Activated CD8-positive, alpha-beta memory T cell treated with anti-CD3 and anti-CD28 coated beads for 1 hour (primary cell): ENCODE measurements at places on chromosomes 1 and 21.

- no peak for DNase-seq
Measured at GRCh38 chr1:51628715-51629590, 12.1 kb downstream of the OSBPL9 start.

DNA sequence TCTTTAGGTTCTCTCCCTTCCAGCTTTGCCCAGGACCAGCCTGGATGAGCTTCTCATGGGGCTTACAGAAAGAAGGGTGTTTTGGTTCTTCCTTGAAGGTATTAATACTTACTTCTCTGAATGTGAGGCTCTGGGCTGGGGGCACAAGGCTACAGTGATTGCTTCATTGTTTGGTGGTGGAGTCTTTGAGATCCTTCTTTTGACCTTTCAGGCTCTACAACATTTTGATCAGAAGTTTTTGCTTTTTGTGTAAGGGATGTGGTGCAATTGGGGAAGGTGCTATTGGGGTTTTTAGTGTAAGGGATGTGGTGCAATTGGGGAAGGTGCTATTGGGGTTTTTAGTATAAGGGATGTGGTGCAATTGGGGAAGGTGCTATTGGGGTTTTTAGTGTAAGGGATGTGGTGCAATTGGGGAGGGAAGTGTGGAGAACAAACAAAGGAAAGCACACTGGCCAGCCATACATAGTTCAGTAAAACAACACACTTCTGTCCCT lies 103.6 kb upstream of the IVNS1ABP start:
- no peak for DNase-seq

DNA sequence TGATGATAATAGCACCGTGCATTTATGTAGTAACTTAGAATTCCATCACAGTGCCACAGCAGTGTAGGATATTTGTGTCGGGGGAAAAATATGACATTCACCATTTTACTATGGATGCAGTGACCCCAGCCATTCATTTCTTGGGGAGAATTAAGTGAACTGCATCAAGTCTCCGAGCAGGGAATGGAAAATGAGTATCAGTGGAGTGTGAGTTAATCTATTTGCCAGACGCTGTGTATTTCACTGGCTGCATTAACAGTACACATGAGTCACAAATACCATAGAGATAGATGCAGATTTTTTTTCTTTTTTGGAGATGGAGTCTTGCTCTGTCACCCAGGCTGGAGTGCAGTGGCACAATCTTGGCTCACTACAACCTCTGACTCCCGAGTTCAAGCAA lies 33.8 kb upstream of the SLC45A1 start:
- no peak for DNase-seq

GRCh38 chr21:44931501-44932407 lies 8.1 kb upstream of the SLX9 start:
- no peak for DNase-seq

DNA sequence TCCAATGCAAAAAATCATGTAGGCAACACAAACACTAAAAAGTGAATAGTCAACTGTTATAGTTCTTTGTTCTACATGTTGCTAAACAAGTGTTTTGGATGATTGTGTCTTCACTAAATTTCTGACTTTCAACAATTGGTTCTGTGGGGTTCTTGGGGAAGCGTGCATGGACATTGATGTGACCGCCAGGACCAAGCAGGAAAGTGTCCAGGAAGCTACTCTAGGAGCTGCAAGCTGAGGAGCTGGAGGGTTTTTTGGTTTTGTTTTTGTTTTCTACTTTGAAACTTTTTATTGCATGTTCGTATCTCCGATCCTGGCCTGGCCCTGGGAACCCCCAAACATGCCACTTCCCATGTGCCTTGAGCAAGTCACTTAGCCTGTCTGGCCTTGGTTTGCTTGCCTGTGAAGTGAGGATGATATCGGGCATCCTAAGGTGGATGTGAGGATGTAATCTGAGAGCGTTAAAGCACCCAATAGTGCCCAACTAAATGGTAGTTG lies 8.0 kb downstream of the TMPRSS3 start:
- no peak for DNase-seq

DNA sequence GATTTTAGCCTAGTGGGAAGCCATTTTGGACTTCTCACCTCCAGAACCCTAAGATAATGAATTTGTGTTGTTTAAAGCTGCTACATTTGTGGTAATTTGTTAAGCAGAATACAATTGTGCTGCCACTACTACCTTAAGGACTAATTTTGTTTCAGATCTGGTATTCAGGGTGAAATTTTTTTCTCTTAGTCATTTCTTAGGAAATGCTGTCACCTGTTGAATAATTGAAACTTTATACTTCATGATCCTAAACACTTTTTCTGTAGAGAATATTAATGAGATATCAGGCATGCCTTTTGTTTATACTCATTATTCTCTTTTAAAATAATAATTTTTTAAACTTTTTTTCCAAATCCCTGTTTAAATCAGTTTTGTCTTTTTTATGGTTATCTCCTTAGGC lies 246.8 kb downstream of the TGFB2 start:
- no peak for DNase-seq

- DNase-seq = no peak
Measured at GRCh38 chr1:109885589-109885988, 25.1 kb upstream of the CSF1 start.

DNA sequence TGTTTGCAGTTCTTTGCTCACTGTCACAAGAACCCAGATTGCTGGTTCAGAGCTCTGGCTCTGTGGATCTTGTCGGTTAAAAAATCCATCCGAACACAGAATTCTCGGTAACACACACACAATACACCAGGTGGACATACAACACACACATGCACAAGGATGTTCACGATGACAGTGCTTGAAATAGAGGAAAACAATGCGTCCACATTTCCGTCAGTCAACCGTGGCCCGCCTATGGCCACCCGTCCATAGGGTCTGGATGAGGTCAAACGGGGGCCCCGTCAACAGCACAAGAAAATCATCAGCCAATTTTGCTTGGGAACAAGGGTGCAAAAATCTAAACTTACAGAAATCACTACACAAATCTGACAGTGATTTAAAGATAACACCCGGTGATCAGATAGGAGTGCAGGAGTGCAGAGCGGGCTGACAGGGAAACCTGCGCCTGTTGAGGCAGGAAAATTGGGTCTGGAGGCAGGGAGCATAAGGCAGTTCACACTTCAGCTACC lies 50.4 kb upstream of the SLC19A1 start:
- DNase-seq = no peak

DNA sequence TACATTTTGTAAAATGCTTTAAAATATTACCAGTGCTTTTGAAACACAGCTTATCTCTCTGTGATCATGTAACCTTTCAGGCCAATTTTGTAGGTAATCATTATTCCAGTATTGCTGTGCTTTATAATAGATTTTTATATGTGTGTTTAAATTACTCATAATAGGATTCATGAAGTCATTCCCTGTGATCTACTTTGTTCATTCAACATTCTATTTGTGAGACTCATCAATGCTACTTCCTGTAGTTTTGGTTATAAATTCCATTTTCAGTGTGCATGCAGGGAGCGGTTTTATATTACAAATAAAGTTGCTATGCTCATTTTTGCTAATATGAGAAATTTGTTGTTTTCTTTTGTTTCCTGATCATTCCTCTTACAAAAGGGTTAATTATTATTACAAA lies 4.1 kb upstream of the OR2M5 start:
- no peak for DNase-seq

DNA sequence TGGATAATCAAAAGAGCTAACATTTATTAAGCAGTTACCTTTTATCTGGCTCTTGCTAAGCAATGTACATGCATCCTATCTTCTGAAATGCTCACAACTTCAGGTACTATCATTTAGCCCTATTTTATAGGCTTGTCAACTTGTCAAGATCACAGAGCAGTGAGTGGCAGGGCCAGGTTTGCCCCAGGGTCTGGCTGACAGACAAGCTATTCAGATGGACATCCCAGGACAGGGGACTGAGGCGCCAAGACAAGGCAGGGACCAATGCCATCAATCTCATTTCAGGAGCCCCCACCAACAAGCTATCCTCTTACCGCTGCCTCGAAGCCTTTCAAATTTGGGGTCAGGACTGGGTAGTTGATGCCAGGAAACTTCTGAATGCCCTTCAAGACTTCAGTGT lies 8.9 kb downstream of the HMGCL start:
- DNase-seq = no peak

- no peak for DNase-seq
Measured at GRCh38 chr1:219387211-219387610, 213.5 kb downstream of the LYPLAL1 start.

- DNase-seq = no peak
Measured at GRCh38 chr21:33114276-33114675, 44.3 kb downstream of the OLIG1 start.

GRCh38 chr21:45829668-45830067 lies 151.9 kb upstream of the COL6A1 start:
- DNase-seq = no peak

- DNase-seq = no peak
Measured at GRCh38 chr1:11649624-11650330, 4.5 kb downstream of the FBXO2 start.

GRCh38 chr1:25643929-25644328 lies 27.3 kb downstream of the MAN1C1 start:
- DNase-seq = no peak

- DNase-seq = no peak
Measured at GRCh38 chr1:11413986-11414391, 65.0 kb upstream of the DISP3 start.

GRCh38 chr1:3896396-3897000 lies 3.6 kb downstream of the C1orf174 start:
- DNase-seq = no peak

DNA sequence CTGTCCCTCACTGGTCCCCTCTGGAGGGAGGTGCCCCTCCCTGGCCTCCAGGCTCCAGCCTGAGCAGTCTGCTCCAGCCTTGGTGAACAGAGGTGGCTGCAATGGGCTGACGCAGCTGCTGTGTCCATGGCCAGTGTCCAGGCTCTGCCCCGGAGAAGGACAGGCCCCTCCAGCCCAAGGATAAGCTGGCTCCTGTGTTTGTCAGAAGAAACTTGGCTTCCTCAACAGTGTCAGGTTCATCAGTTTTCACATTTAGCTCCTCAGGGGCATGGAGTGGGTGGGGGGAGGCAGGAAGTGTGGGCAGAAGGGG lies 402.8 kb downstream of the MATN1 start:
- no peak for DNase-seq

DNA sequence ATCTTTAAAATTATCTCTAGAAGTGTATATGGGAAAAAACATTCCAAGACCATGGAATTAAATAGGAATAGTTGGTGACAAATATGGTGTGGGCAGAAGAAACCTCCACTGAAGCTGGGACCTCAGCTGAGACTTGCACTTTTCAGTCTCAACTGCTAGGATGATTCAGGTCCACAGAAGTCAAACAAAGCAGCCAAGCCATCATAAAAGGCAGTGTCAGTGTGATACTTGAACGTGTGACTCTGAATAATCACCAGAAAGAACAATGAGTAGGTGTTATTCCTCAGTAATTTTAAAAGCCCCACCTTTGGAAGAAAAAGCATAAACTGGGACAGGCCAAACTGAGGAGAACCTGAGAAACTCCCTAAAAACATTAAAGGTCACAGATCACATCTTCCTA lies 90.7 kb downstream of the ZNF281 start:
- DNase-seq = no peak

DNA sequence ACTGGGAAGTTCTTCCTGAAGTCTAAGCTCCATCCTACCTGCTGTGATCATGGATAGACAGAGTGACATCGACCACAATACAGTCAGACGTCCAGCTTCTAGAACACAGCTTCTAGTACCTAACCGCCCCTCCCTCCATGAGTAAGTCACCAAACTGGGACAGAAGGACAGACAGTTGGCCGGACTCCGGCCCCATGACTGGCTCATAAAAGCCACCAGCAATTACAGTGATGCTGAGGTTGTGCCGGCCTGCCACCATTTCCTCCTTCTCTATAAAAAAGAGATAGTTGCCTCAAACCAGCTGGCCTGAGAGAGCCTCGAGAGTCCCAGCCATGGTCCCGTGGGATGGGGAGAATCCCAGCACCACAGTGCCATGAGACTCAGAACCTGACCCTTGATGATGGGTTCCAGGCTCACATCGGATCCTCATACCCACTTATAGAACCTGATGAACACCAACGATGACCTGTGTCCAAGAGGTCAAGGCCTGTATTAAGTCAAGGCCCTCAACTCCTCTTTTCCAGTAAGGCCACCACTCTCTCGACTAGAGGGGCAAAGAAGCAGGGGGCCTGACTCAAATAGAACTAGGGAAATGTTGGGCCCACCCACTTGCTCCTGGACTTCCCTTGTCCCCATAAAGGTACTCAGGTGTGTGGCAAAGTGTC lies 3.4 kb downstream of the MEF2D start:
- DNase-seq = no peak

DNA sequence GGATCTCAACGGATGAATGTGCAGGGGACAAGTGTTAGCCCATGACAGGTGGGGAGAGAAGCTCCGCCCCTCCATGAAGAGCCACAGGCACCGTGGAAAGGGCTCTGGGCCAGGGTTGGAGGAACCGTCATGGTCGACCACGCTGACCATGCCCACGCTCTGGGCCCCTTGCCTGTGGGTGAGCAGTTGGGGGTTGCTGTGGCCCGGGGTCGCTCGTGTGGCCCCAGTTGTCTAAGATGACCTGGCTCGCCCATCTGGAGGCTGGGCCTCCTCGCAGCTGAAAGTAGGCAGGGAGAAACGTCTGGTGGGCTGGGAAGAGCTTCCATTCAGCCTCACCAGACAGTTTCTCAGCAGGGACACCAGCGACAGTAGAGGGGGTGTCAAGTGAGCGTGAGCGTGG lies 13.1 kb upstream of the UTS2 start:
- DNase-seq = no peak

DNA sequence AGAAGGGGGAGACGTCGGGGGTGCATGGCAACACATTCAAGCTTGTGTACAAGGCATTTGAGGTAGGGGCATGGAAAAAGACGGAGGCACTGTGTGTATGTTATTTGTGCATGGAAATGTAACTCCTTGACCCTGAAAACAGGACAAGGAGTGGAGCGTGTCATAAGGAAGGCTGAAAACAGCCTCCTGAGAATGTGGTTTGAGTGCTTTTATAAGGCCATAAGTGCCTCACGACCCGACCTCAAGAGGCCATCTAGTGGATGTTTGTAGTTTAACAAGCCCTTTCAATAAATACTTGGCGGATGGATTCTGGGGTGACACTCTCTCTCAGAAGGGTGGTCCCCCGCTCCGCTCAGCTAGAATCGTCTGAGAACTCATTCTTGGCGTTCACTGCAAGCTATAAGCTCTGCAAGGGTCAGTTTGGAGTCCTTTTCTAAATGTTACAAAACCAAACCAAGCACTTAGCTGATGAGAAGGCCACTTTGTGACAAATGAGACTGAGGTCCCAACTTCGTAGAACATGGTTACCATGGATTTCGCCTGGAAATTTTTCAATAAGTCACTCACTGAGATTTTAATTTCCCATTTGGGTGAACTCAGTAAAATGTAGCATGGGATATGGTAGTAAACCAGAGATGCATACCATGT lies 38.8 kb upstream of the CLCA4 start:
- no peak for DNase-seq

- no peak for DNase-seq
Measured at GRCh38 chr1:27572019-27572678, 31.8 kb downstream of the AHDC1 start.
